Fibroblast of upper back skin (primary cell): ENCODE measurements at places on chromosomes 5 and 9.
A peak's percentile ranks its signal among the peaks of the same experiment; 100 is the strongest.

DNA sequence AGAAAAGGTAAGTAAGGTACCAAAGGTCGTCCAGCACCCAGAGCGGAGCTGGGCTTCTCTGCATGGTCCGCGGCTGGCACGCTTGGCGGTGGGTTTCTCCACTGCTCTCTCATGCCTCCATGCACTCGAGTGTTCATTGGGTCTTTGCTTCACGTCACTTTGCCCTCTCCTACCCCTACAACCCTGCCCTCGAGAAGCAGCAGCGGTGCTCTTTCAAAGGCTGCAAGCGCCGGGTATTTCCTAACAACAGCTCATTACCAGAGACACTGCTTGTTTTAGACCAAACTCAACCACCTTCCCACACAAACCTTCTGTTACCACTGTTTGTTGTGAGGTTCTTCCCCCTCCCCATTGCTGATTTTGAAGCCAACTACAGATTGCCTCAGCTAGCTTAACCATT, 21.5 kb upstream of the ZBTB34 start:
- DNase-seq = no peak

- no peak for DNase-seq
These were observed 532.7 kb upstream of the ST8SIA4 start for GRCh38 chr5:101435768-101436167.

- no peak for DNase-seq
These were observed 3.8 kb upstream of the C9 start for GRCh38 chr5:39368116-39368515.

DNA sequence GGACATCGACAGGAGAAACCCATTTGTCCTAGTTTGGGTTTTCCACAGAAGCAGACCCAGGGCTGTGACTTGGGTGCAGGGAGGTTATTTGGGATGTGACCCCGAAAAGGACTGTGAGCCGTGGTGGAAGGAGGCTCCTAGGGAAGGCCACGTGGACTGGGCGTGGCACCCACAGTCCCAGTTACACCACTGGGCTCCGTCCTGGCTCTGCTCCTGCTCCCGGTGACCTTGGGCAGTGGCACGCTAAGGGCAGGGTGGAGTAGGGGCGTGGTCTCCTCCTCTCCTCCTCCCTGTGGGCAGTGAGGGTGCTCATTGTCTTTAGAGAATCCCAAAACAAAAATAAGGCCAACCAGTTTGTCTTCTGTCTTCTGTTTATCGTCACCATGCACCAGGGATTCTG, 190.1 kb downstream of the GADD45G start:
- DNase-seq = no peak

DNA sequence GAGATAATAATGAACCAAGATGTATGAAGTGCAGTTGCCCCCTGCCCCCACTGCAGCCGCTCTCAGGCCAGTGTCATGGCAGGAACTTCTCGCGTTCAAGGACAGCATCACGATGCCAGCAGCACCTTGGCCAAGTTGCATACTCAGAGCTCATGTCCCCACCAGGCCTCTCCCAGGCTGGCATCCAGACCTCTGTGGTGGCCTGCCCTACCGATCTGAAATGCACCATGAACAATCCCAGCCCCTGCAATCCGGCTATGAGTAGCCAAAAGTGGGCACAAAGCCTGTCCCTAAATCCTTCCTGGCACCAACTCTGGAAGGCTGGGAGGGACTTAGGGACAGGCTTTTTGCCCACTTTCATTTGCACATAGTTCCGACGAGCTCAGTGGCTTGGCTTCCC, 140.9 kb downstream of the PAX5 start:
- no peak for DNase-seq

- DNase-seq = peak; percentile 95
These were observed 1040.3 kb downstream of the TLE1 start for GRCh38 chr9:80649001-80649420.

- peak; percentile 54 for DNase-seq
These were observed 29.6 kb downstream of the MAML1 start for GRCh38 chr5:179762079-179762780.

DNA sequence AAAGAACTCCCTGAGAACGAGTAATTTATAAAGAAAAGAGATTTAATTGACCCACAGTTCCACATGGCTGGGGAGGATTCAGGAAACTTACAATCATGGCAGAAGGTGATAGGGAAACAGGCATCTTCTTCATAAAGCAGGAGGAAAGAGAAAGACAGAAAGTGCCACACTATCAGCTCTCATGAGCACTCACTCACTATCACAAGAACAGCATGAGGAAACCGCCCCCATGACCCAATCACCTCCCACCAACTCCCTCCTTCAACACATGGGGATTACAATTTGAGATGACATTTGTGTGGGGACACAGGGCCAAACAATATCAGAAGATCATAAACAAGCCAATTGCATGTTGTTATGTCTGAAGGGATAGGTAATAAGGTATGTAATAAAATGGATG, 935.9 kb upstream of the COX7C start:
- DNase-seq = no peak

GRCh38 chr5:77563475-77563874, 71.4 kb upstream of the WDR41 start:
- no peak for DNase-seq

- no peak for DNase-seq
These were observed 2.6 kb upstream of the LCN2 start for GRCh38 chr9:128146591-128147120.

GRCh38 chr5:39176759-39177630, 42.4 kb downstream of the FYB1 start:
- no peak for DNase-seq

- peak; percentile 90 for DNase-seq
These were observed 996.4 kb upstream of the WWC1 start for GRCh38 chr5:167294882-167295680.

DNA sequence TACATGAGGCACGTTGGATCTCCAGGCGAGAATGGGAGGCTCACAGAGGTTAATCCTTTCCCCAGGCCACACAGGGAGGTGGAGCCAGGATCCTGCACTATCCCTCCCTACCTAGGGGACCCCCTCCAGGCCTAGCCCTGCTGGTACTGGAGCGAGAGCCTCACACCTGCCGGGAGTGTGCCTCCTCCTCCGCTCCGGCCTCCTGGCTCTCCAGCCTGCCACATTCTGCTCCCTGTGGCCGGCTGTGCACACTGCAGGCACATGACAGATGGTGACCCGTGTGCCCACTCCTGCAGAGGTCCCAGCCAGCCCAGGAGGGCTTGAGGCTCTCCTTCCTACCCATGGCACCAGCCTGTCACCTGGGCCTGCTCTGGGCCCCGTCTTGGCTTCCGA, 93.4 kb downstream of the RXRA start:
- DNase-seq = no peak

DNA sequence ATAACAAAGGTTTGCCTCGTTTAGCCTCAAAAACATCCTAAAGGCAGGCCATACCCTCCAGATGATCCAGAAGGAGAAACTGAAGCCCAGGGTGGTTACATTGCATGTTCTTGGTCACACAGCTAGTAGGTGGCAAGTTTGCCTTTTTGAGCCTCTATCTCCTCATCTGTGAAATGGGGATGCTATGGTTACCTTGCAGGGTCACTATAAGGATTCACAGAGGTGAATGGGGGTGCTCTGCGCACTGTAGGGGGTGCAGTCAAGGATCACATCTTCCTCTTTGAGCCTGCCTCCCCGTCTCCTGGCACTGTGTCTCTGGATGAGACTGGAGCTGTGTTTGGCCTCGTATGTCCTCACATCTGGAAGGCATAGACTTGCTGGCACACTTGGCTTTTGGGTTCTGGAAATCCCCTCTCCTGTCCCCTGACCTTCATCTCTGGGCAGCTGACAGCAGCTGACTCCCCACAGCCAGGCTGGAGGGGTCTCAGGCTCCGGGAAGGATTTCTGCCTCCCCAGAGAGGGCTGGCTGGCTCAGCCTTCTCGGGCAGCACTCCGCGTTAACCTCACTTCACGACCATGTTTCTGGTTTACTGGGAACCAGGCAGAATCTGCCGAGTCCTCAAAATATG, 167.7 kb downstream of the RGS3 start:
- DNase-seq = no peak

GRCh38 chr9:37905776-37906175, 1.8 kb upstream of the SLC25A51 start:
- DNase-seq = no peak

DNA sequence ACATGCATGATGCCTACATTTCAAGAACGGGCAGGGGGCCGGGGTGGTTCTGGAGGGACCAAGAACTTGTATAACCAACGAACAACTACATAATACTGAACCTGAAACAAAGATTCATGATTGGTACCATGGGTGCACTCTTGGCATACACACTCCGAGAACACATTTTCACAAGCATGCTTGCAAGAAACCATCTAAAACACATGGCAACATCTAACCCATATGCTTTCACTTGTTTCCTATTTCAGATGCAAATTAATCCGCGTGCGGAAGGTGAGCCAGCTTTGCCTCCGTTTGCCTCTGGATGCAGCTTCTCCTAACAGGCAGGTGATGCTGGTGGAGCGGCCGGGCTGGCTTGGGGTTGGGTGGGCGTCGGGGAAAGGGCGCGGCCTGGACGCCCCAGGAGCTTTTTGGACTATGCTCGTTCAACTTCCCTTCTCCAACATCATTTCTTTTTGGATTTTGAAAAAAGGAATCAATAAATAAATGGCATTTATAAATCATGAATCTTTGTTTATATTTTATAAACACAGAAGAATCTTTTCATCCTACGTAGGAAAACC, 12.5 kb upstream of the SEC16A start:
- no peak for DNase-seq

DNA sequence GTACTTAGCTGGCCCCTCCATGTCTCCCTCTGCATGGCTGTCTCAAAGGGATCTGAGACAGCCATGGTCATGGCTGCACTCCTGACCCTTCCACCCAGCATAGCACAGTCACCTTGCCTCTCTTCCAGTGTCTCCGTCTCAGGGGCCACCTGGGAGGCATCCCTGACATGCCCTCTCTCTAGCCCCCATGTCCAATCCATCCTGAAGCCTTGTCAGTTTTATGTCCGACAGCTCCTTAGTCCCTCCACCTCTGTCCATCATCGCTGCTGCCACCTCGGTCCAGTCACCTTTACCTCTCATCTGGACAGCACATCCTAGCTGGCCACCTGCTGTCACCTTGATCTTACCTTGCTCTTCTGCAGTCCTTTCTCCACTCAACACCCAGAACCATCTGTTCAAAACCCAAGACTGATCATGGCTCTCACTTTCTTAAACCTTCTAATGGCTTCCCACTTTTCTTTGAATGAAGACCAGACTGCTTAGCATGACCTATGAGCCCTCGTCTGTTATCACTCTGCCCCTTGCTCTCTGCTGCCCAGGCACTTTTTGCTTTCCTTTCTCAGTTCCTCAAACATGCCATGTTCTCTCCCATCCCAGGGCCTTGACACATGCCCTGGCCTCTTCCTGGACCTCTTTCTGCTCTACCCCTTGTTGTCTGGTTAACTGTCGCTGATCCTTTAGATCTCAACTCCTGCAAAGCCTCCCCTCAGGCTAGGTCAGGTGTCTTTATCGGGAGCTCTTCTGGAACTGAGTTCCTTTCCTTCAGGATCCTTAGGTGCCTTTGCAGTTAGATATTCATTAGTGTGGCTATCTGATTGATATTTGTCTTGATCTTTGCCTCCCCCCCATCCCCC, 181.8 kb upstream of the PITX1 start:
- no peak for DNase-seq

DNA sequence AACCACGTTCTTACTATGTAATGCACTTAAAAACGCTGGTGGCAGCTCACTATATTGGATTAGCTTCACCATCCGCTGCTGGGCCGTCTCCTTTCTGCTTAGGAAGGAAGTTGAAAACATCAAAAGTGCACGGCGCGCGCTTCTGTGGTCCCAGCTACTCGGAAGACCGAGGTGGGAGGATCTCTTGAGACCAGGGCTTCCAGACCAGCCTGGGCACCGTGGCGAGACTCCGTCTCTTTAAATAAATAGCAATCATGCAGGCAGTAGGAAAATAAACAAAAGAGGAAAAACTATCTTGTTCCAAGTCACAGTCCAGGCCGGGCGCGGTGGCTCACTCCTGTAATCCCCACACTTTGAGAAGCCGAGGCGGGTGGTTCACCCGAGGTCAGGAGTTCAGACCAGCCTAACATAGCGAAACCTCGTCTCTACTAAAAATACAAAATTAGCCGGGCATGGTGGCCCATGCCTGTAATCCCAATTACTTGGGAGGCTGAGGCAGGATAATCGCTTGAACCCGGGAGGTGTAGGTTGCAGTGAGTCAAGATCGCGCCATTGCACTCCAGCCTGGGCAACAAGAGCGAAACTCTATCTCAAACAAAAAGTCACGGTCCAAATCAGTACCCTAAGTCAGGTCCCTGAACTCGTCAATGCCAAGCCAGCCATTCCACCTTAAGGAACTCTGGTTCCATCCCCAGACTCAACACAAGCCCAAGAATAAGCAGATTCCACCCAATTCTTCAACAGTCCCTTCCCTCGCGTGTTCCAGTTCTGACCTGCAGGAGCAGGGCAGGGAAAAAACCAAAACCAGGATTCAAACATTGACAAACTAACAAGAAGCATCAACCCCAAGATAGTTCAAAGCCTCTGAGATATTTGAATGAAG, 1.0 kb upstream of the GOLGA1 start:
- DNase-seq = peak; percentile 50

DNA sequence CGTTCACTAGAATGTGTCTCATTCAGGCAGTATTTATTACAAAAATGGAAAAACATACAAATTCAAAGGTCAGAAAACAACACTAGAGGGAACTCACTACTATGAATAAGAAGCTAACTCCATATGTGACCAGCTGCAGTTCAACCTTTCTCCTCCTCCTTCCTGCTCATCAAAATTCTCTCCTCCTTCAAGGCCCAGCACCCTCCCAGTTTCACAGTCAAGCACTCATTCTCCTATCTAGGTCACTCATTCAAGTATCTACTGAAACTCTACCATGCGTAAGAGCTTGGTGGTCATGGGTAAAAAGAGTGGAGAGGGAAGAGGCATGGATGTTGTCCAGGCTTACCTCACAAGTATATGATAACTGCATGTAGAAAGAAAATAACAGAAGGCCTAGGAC, 27.7 kb downstream of the ECPAS start:
- DNase-seq = no peak

- DNase-seq = no peak
These were observed 149.5 kb downstream of the SEMA5A start for GRCh38 chr5:9396285-9396770.

- peak; percentile 41 for DNase-seq
These were observed 6.4 kb upstream of the MEF2C start for GRCh38 chr5:88889189-88890069.

GRCh38 chr9:112866662-112867274, 23.9 kb downstream of the SLC46A2 start:
- peak; percentile 83 for DNase-seq
